ENCODE measurements at places on chromosomes 1 and 21. TPM values are rescaled to one million over a fixed set of nuclear protein-coding genes. Genes with fewer than 3 reads are reported as not detected.

GRCh38 chr1:64080941-64081562, 122.4 kb upstream of the UBE2U start:
- no peak overlapping the region for H3K4me3 ChIP-seq
- H3K27me3 ChIP-seq, result no peaks in the 10 kb centered on the region
- no peaks in the 10 kb centered on the region for H3K4me1 ChIP-seq
- no peak for DNase-seq
- H3K27ac ChIP-seq, result no peak overlapping the region

DNA sequence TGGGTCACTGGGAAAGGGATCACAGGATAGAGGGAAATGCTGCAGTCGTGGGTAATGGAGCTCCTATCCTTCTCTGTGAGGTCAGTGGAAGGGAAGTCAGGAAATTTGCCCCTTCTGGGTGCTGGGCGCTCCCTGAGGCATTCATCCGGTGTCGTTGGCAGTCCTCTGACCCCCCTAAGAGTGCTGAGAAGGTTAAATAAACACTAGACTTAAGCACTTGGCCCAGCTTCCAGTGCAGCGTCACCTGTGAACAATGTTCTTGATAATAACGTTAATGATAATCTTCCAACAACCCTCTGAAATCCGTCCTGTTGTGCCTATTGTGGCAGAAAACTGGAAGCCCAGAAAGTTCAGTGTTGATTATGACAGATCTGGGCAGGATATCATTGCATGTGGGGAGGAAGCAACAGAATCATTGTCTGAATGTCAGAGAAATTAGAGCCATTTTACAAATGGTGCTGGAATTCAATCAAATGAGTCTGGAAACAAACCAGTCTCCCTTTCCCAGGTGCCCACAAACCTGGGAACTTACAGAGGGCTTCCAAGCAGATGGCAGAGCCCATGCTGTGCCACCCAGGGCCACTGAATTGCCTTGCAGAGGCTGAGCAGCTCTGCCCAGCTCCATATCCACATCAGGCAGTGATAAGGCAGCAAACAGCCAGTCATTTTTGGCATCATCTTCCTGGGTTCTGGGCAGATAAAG, 216.8 kb downstream of the KAZN start:
- DNase-seq, result no peak
- no peaks in the 10 kb centered on the region for H3K27me3 ChIP-seq
- no peak overlapping the region for H3K27ac ChIP-seq
- H3K4me1 ChIP-seq, result no peaks in the 10 kb centered on the region
- H3K4me3 ChIP-seq, result no peak overlapping the region
- H3K36me3 ChIP-seq, result no peaks in the 10 kb centered on the region

- no peak overlapping the region for H3K27ac ChIP-seq
- H3K36me3 ChIP-seq, result peaks cover 3% of the 10 kb centered on the region
- no peak overlapping the region for H3K4me3 ChIP-seq
Measured at GRCh38 chr1:220217383-220217988, 54.8 kb downstream of the RAB3GAP2 start.

- peaks cover 11% of the 10 kb centered on the region for H3K4me1 ChIP-seq
- DNase-seq, result no peak
Measured at GRCh38 chr1:39082811-39083576, 56.8 kb downstream of the NDUFS5 start.

- peak overlapping the region; percentile 81 for H3K4me3 ChIP-seq
- H3K27ac ChIP-seq, result peak overlapping the region; percentile 99
- H3K36me3 ChIP-seq, result peaks cover 28% of the 10 kb centered on the region
- peaks cover 31% of the 10 kb centered on the region for H3K4me1 ChIP-seq
- no peak for DNase-seq
Measured at GRCh38 chr21:33541105-33541711, 709 bp downstream of the GART start.

DNA sequence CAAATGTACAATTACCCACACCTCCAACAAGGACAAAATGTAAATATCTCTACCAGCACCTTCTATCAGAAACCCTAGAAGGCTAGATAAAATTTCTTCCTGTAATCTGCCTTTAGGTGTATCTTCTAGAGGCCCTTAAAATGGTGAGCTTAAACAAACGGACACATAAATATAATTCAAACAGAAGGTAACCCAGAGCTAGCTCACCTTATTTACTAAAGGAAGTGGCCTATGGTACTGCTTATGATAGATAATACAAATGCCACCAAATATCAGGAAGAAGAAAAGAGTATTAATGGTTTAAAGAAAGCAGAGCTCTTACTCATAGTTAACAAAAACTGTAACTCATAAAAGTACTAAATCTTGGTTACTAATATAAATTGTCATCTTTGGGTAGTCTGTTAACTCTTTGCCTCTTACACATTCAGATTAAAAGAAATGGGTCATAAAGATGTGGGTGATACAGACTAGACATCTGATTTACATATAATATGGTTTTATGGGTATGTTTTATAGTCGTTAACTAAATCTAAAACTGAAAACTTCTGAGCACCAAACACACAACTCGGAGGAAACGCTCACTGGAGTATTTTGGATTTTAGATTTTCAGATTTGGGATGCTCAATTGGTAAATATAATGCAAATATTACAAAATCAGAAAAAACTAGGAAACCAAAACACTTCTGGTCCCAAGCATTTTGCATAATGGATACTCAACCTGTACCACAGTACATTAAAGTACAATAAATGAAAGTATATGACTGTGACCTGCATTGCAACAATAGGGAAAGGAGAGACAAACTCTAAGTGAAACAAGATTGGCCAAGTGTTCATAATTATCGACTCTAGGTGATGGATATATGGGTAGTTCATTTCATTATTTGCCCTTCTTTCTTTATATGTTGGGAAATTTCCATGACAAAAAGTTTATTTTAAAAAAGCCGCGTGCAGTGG, 23.2 kb downstream of the TRIT1 start:
- no peak overlapping the region for H3K27ac ChIP-seq
- DNase-seq, result no peak
- H3K4me1 ChIP-seq, result no peaks in the 10 kb centered on the region
- peaks cover 2% of the 10 kb centered on the region for H3K36me3 ChIP-seq
- no peaks in the 10 kb centered on the region for H3K27me3 ChIP-seq
- no peak overlapping the region for H3K4me3 ChIP-seq

DNA sequence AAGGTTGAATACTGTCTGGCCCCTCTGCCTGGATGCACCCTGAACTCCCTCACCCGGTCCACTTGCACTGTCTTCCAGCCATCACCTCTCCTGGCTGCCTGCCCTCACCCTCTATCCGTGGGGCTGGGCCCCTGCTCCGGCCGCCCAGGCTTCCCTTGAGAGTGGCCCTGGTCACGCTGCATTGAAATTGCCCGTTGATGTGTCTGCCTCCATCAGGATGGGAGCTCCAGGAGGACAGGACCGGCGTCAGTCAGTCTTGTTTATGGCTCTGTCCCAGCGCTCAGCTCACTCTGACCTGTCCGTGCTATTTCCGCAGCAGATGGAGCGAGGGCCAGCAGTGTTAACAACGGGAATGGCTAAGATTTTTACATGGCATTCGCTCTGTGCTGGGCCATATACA, 34.9 kb downstream of the FOXO6 start:
- H3K4me3 ChIP-seq, result no peak overlapping the region
- H3K27me3 ChIP-seq, result peaks cover 3% of the 10 kb centered on the region
- H3K36me3 ChIP-seq, result no peaks in the 10 kb centered on the region
- H3K27ac ChIP-seq, result no peak overlapping the region
- no peak for DNase-seq

DNA sequence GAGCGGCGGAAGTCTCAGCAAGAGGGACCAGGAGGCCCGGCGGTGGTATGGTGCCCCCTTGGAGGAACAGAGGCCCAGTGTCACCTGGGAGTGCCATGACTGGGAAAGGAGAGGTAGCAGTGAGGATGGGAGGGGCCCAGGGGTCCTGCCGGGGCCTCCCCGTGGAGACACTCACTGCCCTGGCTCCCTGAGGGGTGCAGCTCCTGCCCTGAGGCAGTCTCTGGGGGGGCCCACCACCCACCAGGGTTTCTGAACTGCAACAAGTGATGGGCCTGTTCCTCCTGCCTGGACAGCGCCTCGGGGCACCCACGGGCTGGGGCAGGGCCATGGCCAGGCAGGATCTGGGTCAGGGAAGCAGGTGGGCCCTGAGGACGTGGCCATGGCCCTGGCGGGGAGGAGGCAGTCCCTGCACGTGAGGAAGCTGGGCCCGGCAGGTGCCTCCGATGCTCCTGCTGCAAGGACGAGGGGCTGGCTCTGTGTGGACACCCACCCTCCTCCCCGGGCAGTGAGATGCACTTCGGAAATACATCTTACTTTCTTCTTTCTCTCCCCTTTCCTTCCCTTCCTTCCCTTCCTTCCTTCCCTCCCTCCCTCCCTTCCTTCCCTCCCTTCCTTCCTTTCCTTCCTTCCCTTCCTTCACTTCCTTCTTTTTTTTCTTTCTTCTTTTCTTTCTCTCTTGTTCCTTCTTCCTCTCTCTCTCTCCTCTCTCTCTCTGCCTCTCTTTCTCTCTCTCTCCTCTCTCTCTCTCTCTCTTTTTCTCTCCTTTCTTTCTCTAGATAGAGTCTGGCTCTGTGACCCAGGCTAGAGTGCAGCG, 66.6 kb downstream of the MORN1 start:
- no peak overlapping the region for H3K4me3 ChIP-seq
- no peak for DNase-seq
- H3K4me1 ChIP-seq, result no peaks in the 10 kb centered on the region
- H3K36me3 ChIP-seq, result no peaks in the 10 kb centered on the region
- no peak overlapping the region for H3K27ac ChIP-seq
- no peaks in the 10 kb centered on the region for H3K27me3 ChIP-seq

Gene AMY1A
- not detected for total RNA-seq

Gene GPR153
- total RNA-seq, result 0.27 TPM

All from B cell (primary cell).